ENCODE measurements at places on chromosomes 4 and X.

GRCh38 chr4:40976343-40976742 is 226.6 kb downstream of the NSUN7 start:
- peaks cover 3% of the 10 kb centered on the region for H3K4me1 ChIP-seq
- DNase-seq = no peak
- no peak overlapping the region for H3K4me3 ChIP-seq
- no peaks in the 10 kb centered on the region for H3K36me3 ChIP-seq
- no peaks in the 10 kb centered on the region for H3K27me3 ChIP-seq

DNA sequence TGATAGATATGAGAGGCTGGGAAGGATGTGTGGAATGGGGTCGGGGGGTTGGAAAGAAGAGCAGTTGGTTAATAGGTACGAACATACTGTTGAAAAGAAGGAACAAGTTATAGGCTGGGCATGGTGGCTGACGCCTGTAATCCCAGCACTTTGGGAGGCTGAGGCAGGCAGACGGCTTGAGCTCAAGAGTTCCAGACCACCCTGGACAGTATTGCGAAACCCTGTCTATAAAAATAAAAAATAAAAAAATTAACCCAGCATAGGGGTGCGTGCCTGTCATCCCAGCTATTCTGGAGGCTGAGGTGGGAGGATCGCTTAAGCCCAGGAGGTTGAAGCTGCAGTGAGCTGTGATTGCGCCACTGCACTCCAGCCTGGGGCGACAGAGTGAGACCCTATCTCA is 58.5 kb upstream of the NHSL2 start:
- no peaks in the 10 kb centered on the region for H3K4me1 ChIP-seq
- no peaks in the 10 kb centered on the region for H3K36me3 ChIP-seq
- H3K4me3 ChIP-seq = no peak overlapping the region
- no peak overlapping the region for H3K27ac ChIP-seq
- DNase-seq = no peak

GRCh38 chrX:101488796-101489195 is 3.5 kb downstream of the ARMCX4 start:
- DNase-seq = no peak
- no peaks in the 10 kb centered on the region for H3K36me3 ChIP-seq
- no peaks in the 10 kb centered on the region for H3K27me3 ChIP-seq
- no peak overlapping the region for H3K27ac ChIP-seq

- H3K4me3 ChIP-seq = no peak overlapping the region
- no peaks in the 10 kb centered on the region for H3K4me1 ChIP-seq
- no peak overlapping the region for H3K27ac ChIP-seq
- DNase-seq = no peak
Measured at GRCh38 chr4:164396439-164396838, 357.5 kb upstream of the SMIM31 start.

DNA sequence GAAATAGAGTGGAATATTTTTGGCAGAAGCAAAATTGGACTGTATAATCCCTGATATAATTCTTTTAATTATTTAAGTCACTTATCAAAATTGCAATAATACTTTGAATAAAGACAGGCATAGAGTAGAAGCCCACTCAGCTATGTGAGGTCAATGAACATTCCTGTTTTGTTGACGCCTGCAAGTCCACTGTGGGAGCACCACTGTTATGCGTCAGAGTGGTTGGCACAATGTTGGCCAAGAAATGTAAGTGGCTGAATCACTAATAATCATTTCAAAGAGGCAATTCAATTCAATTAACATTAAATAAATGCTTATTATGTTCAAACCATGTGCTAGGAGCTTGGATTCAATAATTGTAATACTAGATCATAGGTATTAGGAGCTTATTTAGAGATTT is 221.0 kb downstream of the SPCS3 start:
- no peak for DNase-seq
- no peak overlapping the region for H3K27ac ChIP-seq
- no peak overlapping the region for H3K4me3 ChIP-seq
- H3K27me3 ChIP-seq = no peaks in the 10 kb centered on the region
- H3K36me3 ChIP-seq = no peaks in the 10 kb centered on the region
- H3K4me1 ChIP-seq = no peaks in the 10 kb centered on the region

DNA sequence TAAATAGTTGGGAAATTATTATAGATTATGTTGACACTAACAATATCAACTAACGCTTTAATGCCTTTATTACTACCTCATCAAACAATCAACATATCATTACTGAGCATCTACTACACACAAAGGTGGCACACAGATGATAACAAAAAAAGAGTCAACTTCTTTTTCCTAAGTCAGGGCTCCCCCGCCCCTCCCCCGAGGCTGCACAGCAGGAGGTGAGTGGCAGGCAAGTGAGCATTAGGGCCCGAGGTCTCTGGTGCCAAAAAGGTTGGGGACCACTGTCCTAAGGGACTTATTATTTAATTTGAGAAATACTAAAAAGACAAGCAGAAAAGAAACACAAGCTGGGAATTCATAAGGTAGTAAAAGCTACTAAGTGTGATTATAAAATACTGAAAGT is 50.3 kb upstream of the MCF2 start:
- no peaks in the 10 kb centered on the region for H3K36me3 ChIP-seq
- DNase-seq = no peak
- no peaks in the 10 kb centered on the region for H3K27me3 ChIP-seq
- no peak overlapping the region for H3K27ac ChIP-seq
- H3K4me3 ChIP-seq = no peak overlapping the region
- no peaks in the 10 kb centered on the region for H3K4me1 ChIP-seq

DNA sequence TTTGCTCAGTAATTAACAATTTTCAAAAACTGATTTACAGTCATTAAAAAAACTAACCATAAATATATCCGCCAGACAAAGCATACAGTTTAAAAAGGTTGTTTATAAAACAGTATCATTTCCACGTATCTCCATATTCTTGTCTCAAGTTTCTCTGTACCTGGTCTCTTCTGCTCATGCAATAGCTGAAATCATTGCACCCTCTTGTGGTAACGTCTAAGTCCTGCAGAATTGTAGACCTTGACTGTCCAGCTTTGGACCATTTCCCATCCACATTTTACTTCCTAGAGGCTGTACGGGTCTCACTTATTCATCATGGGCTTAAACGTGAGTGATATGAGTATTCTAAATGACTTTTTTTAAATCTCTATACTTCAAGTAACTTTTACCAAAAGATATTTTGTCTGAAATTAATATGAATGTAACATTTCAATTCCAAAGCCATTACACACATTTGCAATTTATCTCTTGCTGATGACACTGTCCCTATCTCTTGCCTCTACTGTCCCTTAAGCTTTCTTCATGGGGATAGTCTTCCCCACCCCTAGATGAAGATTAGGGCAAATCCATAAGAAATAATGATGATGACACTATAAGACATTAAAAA is 118.5 kb downstream of the BTC start:
- H3K4me3 ChIP-seq = no peak overlapping the region
- no peaks in the 10 kb centered on the region for H3K4me1 ChIP-seq
- H3K27ac ChIP-seq = no peak overlapping the region
- H3K36me3 ChIP-seq = no peaks in the 10 kb centered on the region
- H3K27me3 ChIP-seq = no peaks in the 10 kb centered on the region
- no peak for DNase-seq

- no peaks in the 10 kb centered on the region for H3K4me1 ChIP-seq
- H3K36me3 ChIP-seq = no peaks in the 10 kb centered on the region
- no peaks in the 10 kb centered on the region for H3K27me3 ChIP-seq
- no peak for DNase-seq
Measured at GRCh38 chrX:9829308-9830267, 43.4 kb downstream of the SHROOM2 start.

DNA sequence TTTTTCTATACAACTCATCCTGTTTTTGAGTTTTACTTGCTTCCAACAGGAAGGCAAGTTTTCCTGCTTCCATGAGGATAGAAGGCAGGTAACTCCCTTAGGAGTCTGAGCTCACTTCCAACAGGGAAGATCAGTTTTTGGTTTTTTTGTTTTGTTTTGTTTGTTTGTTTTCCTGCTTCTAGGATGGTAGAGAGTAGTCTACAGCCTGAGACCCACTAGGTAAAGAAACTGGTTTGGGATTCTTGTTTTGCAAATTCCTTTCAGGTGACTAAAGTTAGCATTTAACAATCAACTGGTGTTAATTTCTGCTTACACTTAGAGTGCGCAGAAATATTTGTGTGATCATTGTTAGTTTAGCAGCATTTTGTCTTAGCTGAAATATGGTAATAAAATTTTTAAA is 227.8 kb upstream of the TACR3 start:
- H3K36me3 ChIP-seq = no peaks in the 10 kb centered on the region
- no peak for DNase-seq
- H3K27me3 ChIP-seq = no peaks in the 10 kb centered on the region
- H3K4me1 ChIP-seq = no peaks in the 10 kb centered on the region
- H3K27ac ChIP-seq = no peak overlapping the region

DNA sequence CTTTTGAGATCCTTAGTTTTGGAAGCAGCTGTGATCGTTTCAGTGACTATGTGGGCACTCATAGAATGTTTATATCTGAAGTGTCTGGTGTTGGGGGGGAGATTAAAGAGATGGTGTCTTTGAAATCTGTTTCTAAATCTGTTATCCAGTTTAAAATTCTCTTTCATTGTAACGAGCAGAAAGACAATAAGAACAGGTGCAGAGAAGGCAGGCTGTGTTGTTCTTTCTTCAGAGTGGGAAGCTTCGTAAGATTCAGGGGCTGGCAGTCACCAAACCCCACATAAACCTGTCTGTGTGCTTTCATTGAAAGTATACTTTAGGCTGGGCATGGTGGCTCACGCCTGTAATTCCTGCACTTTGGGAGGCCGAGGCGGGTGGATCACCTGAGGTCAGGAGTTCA is 16.3 kb upstream of the DHRSX start:
- H3K4me1 ChIP-seq = no peaks in the 10 kb centered on the region
- no peak overlapping the region for H3K4me3 ChIP-seq
- no peak overlapping the region for H3K27ac ChIP-seq
- H3K27me3 ChIP-seq = no peaks in the 10 kb centered on the region
- no peaks in the 10 kb centered on the region for H3K36me3 ChIP-seq

DNA sequence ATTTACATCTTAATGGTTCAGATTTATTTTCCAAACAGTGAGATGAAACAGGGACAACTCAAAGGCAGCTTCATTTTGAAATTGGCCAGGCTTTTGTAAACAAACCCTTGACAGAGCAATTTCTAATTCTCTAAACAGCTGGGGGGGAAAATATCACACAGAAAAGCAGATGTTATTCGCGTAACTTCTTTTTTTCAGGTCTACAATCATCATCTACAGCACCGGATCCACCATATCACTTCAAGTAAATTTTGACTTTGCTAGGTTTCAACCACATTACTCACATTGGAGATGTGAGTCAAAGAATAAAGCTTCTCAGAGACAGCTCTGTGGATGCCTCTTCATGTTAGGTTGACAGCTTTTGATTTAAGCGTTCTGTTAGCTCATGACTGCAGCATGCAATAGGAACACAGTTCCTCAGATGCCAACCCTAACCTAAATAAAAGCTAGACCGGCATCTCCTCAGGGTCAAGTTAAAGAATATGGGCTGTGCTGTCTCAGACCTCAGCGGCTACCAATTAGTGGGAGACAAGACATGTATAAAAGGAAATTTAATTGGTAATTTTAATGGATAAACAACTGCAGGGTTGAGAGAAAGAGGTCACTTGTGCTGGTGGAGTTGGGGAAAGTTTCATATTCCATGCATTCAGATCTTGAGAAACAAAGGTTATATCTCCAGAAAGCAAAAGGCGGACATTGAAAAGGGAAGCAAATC is 26.8 kb downstream of the AMELX start:
- H3K27me3 ChIP-seq = no peaks in the 10 kb centered on the region
- no peak overlapping the region for H3K27ac ChIP-seq
- no peaks in the 10 kb centered on the region for H3K4me1 ChIP-seq
- H3K36me3 ChIP-seq = no peaks in the 10 kb centered on the region
- H3K4me3 ChIP-seq = no peak overlapping the region

GRCh38 chr4:113908829-113909228 is 70.6 kb downstream of the ARSJ start:
- no peak overlapping the region for H3K27ac ChIP-seq
- no peaks in the 10 kb centered on the region for H3K36me3 ChIP-seq
- no peak for DNase-seq
- no peaks in the 10 kb centered on the region for H3K27me3 ChIP-seq

DNA sequence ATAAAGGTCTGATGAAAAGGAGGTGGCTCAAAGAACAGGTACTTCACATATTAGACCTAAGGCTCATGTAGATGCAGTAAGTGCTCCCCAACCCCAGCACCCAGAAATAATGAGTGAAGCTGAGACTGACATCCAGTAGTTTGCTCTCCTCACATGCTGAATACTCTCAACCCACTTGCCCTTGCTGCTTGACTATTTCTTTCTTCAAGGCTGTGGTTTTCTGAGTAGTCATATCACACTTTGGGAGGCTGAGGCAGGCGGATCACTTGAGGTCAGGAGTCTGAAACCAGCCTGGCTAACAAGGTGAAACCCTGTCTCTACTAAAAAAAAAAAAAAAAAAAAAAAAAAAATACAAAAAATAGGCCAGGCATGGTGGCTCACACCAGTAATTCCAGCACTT is 51.5 kb upstream of the PRPS1 start:
- H3K4me3 ChIP-seq = no peak overlapping the region
- no peaks in the 10 kb centered on the region for H3K4me1 ChIP-seq
- H3K27me3 ChIP-seq = no peaks in the 10 kb centered on the region
- H3K27ac ChIP-seq = no peak overlapping the region
- DNase-seq = no peak
- no peaks in the 10 kb centered on the region for H3K36me3 ChIP-seq

- no peak for DNase-seq
- no peaks in the 10 kb centered on the region for H3K4me1 ChIP-seq
- no peaks in the 10 kb centered on the region for H3K27me3 ChIP-seq
Measured at GRCh38 chrX:38679695-38680094, 118.4 kb downstream of the TSPAN7 start.

DNA sequence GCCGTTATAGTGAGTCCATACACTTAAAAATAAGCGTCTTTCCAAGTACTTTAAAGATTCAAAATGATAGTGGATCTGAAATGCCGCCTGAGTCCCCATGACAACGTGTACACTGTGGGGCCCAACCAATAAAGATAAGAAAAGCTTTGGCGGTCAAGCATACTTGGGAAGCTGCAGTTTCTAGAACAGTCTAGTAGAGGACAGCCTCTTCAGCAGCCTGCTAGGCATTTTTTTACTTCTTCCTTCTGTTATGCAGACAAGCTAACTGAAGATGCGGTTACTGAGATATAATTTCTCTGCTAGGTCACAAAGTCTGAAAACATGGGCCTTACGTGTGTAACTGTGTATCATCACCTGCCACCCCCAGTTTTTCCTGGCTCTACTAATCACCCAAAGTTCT is 402 bp upstream of the UPRT start:
- H3K27ac ChIP-seq = peak overlapping the region; percentile 93
- no peaks in the 10 kb centered on the region for H3K36me3 ChIP-seq
- DNase-seq = no peak
- H3K4me3 ChIP-seq = peak overlapping the region; percentile 62

- no peaks in the 10 kb centered on the region for H3K27me3 ChIP-seq
- H3K4me1 ChIP-seq = peaks cover 14% of the 10 kb centered on the region
- H3K27ac ChIP-seq = no peak overlapping the region
- no peak overlapping the region for H3K4me3 ChIP-seq
- DNase-seq = no peak
Measured at GRCh38 chr4:173449380-173449717, 50.4 kb upstream of the SCRG1 start.

DNA sequence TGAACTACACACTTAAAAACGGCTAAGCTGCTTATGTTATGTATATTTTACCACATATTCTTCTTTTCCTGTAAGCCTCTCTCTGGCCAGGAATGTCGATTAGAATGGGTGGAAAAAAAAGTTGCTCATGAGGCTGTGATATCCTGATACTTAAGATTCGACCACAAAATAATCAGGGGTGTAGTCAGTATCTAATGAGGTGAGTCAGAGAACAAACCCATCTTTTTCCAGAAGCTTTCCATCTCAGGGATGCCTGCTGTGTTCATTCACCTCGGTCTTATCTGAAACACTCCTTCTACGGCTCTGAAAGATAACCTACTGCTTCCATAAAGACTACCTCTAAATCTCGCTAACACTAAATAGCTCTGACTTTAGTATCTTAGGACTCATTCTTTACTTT is 142.7 kb upstream of the MAP3K15 start:
- H3K27ac ChIP-seq = no peak overlapping the region
- DNase-seq = no peak
- H3K4me1 ChIP-seq = no peaks in the 10 kb centered on the region
